CD4-positive, alpha-beta T cell treated with Interleukin-2 at 100 ng/mL for 4 hours (primary cell): ENCODE measurements at places on chromosomes 2 and 18.

DNA sequence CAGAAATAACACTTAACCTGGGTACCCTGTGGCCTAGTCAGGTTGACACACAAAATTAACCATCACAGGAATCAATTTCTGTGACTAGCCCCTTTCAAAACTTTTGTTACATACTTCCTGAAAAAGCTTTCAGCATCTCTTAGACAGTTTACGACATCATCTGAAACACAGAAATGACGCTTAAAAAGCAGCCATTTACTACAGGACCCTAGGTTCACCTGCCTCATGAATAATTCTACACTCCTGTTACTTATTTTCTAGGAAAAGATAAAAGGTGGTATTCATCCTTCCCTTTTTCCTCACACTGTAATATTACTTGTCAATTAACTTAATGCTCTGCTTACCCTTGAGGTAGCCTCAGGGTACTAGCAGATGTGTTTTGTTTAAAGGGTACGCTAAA, 388.4 kb downstream of the IRS1 start:
- no peak for DNase-seq

DNA sequence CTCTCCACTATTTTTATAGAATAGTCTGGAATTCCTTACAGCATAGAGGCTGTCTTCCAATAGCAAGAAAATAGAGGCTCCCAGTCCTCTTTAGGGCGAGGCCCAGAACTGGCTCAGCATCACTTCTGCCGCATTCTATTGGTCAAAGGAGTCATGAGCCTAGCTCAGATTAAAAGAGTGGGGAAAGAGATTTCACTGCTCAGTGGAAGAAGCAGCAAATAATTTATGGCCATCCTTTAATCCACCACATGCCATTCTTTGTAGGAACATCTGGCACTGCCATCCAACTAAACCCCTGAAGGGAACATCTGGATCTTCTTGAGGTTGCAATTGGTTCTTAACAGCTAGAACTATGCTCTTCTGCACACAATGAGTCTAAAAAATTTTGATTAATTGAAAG, 43.4 kb upstream of the NEUROD1 start:
- DNase-seq: no peak

DNA sequence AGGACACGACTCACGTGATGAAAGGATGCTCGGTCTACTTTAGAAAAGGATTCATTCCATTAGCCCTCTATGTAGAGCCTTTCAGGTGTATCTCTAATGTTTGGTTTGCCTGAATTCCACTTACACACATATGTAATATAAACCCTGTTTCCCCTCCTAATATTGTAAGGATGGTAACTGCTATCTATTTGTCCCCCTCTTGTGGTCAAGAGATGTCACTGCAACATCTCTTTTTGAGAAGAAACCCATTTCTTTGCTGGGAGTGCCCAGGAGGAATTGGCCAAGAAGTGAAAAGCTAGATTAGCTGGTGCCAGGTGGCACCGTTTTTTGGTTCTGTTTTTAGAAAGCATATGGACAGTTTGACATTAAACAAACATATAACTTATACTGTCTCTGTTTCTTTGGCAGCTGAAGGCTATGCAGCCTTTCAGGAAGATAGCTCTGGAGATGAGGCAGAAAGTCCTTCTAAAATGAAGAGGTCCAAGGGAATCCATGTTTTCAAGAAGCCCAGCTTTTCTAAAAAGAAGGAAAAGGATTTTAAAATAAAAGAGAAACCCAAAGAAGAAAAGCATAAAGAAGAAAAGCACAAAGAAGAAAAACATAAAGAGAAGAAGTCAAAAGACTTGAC, 41.2 kb downstream of the RALBP1 start:
- peak; percentile 56 for DNase-seq

- DNase-seq: no peak
Observed at GRCh38 chr2:232454630-232455029, 1.3 kb upstream of the ALPI start.
